ENCODE measurements at places on chromosomes 1 and 21.

GRCh38 chr1:246608616-246609376, 42.5 kb downstream of the CNST start:
- peak; percentile 73 for DNase-seq

DNA sequence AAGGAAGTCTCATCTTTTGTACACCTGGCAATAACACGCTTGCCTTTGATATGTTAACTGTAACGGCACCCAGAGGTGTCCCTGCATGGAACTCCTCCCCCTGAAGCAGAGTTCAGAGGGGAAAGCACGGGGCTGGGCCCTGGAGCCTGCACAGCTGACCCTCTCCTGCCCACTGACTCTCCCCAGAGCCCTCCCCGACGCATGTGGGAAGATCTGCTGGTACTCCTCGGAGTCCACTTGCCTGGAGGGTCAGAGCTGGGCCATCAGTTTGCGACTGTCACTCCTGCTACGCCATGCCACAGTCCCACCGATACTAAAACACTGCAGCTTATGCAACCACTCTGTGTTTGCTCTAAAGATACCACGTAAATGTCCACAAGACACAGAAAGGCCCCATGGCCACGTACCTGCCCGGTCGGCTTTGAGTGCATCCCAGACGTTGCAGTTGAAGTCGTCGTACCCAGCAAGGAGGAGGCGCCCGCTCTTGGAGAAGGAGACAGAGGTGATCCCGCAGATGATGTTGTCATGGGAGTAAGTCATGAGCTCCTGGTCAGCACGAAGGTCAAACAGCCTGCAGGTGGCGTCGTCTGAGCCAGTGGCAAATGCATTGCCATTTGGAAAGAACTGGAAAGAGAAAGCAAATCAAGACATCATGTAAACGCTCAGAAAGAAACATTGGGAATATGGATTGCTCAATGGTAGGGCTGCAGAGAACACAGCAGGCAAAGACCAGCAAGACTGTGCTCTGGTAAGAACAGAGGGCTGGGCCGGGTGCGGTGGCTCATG, 10.6 kb upstream of the NADK start:
- no peak for DNase-seq

GRCh38 chr1:241413386-241413785, 56.4 kb upstream of the RGS7 start:
- DNase-seq: no peak

- DNase-seq: peak; percentile 48
These were observed 748 bp downstream of the PPP1R15B start for GRCh38 chr1:204410688-204411450.

DNA sequence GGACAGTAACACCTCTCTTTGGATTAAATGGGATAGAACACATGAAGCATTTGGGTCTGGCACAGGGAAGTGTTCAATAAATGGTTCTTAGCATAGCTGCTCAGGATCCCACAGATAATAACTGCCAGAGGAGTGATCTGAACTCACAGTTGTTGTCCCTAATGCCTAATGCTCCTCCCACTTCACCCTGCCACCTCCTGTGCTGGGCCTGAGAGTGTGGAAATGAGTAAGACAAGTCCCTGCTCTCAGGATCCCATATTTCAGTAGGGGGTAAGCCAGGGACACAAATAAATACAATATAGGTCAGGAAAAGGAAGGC, 19.9 kb upstream of the FOXO6 start:
- DNase-seq: no peak

- DNase-seq: peak; percentile 46
These were observed 3.0 kb downstream of the RXFP4 start for GRCh38 chr1:155944444-155944799.

DNA sequence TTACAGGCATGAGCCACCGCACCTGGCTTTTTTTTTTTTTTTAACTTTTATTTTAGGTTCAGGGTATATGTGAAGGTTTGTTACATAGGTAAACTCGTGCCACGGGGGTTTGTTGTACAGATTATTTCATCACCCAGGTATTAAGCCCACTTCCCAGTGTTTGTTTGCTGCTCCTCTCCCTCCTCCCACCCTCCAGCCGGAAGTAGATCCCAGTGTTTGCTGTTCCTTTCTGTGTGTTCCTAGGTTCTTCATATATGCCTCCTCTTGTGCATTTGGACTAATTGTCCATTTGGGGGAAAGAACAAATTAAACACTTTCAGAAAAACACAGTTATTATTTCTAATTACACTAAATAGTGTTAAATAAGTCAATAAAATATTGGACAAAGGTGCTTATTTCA, 1.1 kb upstream of the SLC2A7 start:
- no peak for DNase-seq

- no peak for DNase-seq
These were observed 98.6 kb upstream of the PAPPA2 start for GRCh38 chr1:176364236-176364905.

DNA sequence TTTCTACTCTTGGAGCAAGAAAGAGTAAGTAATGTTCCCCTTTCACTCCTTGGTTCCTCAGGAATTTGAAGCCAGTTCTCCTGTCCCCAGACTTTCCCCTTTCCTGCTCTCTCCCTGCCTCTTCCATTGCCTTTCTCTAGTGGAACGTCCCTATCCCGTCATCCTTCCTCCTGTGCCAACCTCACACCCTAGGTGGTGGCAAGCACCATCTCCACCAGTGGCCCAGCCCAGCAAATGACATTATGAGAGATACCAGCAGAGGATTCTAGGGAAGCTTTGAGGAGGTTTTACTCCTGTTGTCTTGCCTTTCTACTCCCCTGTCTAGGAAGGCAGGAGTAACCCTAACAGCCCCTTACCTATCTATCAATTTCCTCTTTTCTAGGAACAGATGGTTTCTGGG, 8.1 kb upstream of the TACSTD2 start:
- DNase-seq: no peak

DNA sequence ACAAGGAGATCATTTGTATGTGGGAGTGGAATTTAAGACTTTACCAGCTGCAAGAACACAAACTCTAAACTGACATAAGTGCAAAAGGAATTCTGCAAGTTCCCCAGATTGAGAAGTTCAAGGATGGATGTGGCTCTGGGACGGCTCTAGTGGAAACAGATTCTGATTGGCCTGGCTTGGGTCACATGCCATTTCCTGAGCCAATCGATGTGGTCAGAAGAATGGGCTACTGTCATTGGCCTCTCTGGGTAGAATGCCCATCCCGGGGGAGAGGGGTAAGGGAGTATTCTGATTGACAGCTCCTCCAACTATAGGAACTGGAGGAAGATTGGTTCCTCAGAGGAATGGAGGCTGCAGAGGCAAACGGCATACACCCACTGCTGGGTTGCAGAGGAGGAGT, 6.0 kb upstream of the IFNLR1 start:
- DNase-seq: no peak

DNA sequence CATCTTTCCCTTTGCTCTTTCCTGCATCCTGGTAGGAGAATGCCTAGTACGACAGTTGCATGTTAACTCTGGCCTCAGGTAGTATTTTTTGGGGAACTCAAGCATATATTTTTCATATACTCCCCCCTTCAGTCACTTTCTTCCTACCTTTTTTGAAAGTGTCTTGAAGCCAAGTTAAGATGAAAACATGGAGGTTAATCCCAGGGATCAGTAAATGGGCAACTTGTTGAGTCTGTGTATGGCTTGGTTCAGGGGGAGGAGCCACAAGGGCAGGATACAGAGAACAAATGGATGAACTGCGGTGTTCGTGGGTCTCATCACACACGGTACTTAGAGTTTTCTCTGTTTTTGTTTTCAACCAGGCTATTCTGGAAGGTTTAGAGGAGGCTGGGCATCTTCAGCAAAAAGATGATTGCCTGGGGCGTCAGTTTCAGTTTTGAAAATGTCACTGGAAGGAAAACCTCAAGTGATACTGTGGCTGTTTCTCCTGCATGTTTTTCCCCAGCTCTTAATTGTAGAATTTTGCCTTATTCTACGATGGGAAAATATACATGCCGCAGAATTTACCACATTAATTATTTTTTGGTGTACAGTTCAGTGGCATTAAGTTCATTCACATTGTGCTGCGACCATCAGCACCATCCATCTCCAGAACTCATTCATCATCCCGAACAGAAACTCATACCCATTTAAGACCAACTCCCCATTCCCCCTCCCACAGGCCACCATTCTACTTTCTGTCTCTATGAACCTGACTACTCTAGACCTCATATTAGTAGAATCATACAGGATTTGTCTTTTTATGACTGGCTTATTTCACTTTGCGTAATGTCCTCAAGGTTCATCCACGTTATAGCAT, 71.5 kb downstream of the MAP10 start:
- no peak for DNase-seq

GRCh38 chr1:5768014-5768413, 224.2 kb downstream of the NPHP4 start:
- no peak for DNase-seq

DNA sequence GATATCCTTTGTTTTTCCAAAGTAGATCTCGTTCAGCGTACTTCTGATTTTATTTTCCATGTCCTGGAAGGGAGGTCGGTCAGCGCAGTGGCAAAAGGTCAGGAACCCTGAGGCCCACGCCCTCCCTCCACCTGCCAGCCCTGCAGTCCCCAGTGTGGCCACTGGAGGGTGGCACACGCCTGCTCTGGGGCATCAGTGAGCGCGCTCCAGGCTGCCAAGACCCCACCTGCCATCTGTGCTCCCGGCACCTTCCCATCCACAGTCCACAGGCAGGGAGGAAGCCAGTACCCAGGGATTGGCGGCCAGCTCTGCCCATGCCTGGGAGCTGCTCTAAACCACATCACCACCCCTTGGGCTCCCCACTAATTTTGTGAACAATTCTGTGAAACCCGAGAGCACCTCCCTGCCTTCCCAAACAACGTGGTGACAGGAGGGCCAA, 32.3 kb downstream of the SLC66A1 start:
- peak; percentile 31 for DNase-seq

DNA sequence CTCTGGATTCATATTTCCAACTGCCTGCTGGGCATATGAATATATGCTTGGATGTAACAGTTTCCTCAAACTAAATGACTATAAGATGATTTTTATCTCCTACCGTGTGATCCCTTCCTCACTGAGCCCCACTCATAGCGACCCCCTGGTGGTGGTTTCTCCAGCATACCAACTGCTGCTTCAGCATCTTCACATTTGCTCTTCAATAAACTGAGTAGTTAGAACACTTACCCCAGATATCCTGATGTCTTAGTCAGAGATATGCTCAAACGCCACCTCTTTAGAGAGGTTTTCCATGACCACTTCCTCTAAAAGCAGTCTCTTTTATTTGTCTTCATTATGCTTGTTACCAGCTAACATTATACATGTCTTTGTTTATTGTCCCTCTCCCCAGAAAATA, 10.2 kb upstream of the HNRNPR start:
- no peak for DNase-seq

- DNase-seq: no peak
These were observed 8.1 kb downstream of the CACNA1S start for GRCh38 chr1:201104141-201104540.

Measured in HL-60 (cell line).